ENCODE measurements at places on chromosomes 5 and 9.

DNA sequence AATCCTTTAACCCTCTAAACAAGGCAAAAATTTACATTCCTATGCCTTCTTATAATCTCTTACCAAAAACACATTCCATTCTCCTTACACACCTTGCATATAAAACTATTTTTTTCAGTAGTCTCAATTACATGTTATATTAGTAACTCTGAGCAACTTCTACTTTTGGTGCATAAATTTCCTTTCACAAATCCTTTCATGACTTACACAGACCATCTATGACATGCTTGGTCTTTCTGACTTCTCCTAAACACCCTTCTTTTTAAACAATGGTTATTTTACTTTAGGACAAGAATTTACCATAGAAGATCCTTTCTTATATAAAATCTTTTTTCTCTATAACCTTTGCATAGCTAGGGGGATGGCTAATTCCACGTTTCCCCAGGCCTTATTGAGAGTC is 208.0 kb upstream of the ARRDC3 start:
- no peak for DNase-seq

DNA sequence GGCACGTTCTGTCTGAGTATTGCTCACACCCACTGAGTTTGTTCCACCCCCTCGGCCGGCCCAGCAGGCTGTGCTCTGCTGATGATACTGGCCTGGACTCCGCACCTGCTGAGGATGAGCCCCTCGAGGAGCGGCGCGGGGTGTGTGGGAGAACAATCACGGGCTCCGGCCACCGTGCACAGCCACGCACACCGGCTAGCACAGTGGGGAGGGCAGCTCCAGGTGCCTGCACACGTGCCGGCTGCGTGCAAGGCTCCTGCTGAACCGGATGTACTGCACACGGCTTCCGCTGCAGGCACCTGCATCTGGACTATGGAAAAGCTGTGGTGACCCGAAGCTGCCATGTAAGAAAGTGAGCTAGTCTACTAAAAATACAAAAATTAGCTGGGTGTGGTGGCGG is 485.2 kb upstream of the CDH9 start:
- no peak for DNase-seq

GRCh38 chr5:73939557-73939956 is 313.6 kb downstream of the ARHGEF28 start:
- no peak for DNase-seq

- no peak for DNase-seq
Observed at GRCh38 chr5:138408023-138408422, 30.8 kb upstream of the REEP2 start.

GRCh38 chr5:5490774-5491347 is 68.4 kb downstream of the ICE1 start:
- no peak for DNase-seq

DNA sequence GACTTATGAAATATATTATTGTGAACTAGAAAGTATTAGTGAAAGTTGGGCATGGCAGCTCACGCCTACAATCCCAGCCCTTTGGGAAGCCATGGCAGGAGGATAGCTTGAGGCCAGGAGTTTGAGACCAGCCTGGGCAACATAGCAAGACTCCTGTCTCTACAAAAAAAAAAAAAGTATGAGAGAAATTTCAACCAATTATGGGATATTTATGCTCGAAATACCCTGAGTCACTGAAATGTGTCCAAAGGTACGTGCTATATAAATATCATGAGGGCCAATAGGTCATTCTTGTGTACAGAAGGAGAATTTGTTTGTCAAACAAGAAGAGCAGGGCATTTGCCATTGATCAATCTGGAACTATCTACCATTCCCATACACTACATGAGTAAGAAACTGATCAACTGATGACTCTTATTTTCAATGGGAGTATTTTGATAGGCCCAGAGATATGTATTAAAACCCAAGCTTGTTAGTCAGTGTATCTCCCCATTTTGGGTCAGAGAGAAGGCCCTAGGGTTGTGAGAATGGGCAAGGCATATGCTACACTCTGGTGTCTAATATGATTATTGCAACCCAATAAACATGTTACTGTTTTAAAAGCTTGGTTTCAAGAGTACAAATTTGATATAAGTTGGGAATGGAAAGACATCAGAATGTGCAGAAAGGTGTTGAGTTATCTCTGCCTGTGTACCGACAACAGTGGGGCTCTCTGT is 21.7 kb upstream of the HOMER1 start:
- no peak for DNase-seq

- no peak for DNase-seq
Observed at GRCh38 chr5:76622973-76623596, at the start of gene F2RL2. Gene F2RL2, minus strand, starts transcription at chr5:76623403. Its CDS starts 173 bp downstream, at chr5:76623230.

DNA sequence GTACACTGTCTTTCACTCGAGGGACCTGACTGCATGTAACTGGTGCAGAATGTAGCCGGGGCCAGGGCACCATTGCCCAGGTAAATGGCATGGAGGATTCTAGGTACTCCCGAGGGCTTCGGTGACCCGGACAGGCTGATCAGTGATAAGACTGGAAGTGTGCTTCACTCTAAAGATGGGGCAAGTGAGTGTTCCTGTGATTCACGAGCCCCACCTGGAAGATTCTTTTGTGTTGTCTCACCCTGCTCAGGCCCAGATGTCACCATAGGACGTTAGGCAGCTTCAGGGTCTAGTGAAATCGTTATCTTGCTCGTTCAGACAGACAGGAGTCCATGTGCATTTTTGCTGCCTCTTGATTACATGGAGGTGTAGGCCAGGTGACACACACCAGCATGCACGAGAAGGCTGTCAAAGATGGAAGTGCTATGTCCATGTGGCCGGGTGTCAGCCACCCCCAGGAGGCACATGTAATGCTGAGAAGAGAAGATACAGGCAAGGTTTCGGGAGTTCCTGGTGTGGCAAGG is 73.9 kb downstream of the WNK2 start:
- DNase-seq, result no peak

DNA sequence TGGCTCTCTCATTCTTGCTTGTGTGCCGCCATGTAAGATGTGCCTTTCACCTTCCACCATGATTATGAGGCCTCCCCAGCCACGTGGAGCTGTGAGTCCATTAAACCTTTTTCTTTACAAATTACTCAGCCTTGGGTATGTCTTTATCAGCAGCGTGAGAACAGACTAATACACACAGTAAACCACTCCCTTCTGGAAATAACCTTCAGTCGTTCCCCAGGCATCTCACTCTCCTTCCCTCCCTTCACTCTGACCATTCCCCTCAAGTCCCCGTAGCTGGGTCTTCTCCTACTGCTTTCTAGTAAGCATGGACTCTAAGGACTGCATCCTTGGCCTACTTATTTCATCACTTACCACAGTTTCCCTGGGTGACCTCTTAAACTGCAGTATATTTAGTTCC is 493.9 kb downstream of the CCDC171 start:
- DNase-seq, result no peak

GRCh38 chr5:123673107-123673506 is 161.1 kb downstream of the CSNK1G3 start:
- no peak for DNase-seq

GRCh38 chr5:131630208-131630962 is 4.6 kb downstream of the RAPGEF6 start:
- DNase-seq, result no peak

- no peak for DNase-seq
Observed at GRCh38 chr9:81245254-81245956, 443.9 kb downstream of the TLE1 start.

- no peak for DNase-seq
Observed at GRCh38 chr5:125668884-125669283, 754.3 kb upstream of the GRAMD2B start.

DNA sequence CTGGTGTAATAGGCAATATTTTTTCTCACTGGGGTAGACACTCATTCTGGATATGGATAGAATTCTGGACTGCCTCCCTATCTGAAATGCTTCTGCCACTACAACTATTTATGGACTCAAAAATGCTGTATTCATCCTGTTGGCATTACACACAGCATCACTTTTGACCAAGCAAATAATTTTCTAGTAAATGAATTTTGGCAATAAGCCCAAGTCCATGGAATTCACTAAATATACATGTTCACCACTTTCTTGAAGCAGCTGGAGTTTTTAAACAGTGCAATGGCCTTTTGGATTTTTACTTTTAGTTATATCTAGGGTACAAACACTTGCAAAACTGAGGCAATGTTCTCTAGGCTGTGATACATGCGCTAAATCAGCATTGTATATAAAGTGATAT is 724.9 kb upstream of the EDIL3 start:
- DNase-seq, result no peak
